HepG2 (cell line): ENCODE measurements at places on chromosomes 6 and 20. TPM values are rescaled to one million over a fixed set of nuclear protein-coding genes. Genes with fewer than 3 reads are reported as not detected.

HUS1B gene
- polyA plus RNA-seq = 0.18 TPM in 1 of 2 replicates, not detected in the other

VIP gene
- not detected in 2 replicates for polyA plus RNA-seq

SSTR4 gene
- polyA plus RNA-seq = not detected in 2 replicates

RIPOR2 gene
- polyA plus RNA-seq = 0.05 and 0.16 TPM in 2 replicates

DEF6 gene
- polyA plus RNA-seq = 5.2 and 7.4 TPM in 2 replicates

TRIM40 gene
- polyA plus RNA-seq = 0.58 and 0.88 TPM in 2 replicates

B3GAT2 gene
- 0.01 TPM in 2 replicates for polyA plus RNA-seq

PARD6B gene
- polyA plus RNA-seq = 6.0 and 6.9 TPM in 2 replicates

FAM209B gene
- polyA plus RNA-seq = 0.10 and 0.42 TPM in 2 replicates

TSHZ2 gene
- 0.01 and 0.13 TPM in 2 replicates for polyA plus RNA-seq

DNA sequence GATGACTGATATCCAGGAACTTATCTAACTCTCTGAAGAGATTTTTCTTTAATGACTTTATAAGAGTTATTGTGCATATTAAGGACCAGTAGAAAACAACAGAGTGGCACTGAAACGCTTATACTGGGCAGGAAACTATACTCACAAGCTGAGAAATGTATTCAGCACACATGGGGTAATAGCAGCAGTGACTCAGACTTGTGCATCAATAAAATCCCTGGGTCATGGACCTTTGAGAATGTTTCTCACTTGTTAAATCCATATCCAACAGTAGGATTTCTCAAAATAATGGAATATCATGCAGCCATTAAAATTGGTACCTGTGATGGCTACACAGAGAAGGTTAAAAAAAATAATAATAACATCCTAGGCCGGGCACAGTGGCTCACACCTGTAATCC, 219.5 kb downstream of the BTBD9 start:
- no peak for DNase-seq

GRCh38 chr6:88910922-88911778, 52.3 kb downstream of the RNGTT start:
- no peak for DNase-seq

GRCh38 chr6:144150710-144151657, 667 bp downstream of the STX11 start:
- no peak for DNase-seq

DNA sequence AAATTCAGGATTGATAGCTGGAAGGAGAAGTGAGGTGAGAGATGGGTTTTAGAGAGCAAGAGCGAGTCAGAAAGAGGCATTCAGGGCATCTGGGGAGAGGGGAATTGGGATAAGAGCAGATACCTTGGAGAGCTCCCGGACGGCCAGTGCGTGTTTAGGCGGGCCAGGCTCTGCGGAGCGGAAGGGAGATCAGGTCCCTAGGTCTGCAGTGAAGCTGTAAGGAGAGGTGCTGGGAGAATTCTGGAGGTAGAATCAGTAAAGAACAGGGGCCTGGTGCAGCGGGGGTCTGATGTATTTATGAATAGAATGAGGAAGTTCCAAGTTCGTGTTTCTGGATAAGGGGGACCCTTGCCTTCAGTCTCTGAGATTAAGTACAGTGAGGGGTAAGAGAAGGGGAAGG, 47.4 kb upstream of the FAM83D start:
- peak; percentile 28 for DNase-seq

DNA sequence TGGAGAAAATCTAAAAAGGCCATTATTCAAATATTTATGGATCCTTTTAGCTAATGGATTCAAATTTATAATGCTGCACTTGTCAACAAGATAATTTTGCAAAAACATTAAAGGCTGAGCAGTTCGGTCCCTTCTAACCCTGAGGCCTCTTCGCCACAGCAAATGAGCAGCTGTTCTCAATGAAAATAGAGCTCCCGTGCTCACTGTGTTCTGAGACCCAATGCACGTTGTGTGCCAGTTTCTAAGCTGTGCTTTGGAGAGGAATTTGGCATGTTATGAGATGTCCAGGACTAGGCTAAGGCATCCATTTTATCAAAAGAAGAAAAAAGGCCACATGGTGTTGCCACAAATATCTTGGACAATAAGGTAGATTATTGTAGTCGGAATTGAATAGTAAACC, 220.1 kb upstream of the TSHZ2 start:
- DNase-seq = no peak

- no peak for DNase-seq
These were observed 82.1 kb downstream of the ADAT2 start for GRCh38 chr6:143368426-143368825.

- no peak for DNase-seq
These were observed 43.4 kb upstream of the PIM1 start for GRCh38 chr6:37126493-37126958.

GRCh38 chr6:30006170-30007131, 54.6 kb upstream of the POLR1H start:
- no peak for DNase-seq

DNA sequence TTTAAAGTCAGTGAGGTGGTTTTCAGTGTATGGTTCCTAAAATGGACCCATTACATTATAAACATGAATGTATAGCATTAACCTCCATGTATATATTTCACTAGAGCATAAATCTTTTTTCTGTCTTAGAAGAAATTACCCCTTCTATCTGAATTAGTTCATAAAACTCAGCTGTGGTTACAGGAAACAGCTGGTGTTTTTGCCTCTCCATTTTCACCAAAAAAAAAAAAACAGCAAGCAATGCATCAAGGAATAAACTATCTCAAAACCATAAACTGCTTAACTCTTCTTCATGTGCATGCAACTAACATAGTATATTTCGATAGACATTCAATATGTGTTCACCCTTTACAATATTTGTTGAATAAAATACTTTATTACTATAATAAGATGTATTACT, 40.2 kb downstream of the MOXD1 start:
- no peak for DNase-seq

GRCh38 chr20:46308258-46309157, at the start of gene CDH22:
CDH22 (minus strand) TSS chr20:46308498; CDS start chr20:46251294, 57,204 bp downstream.
- peak; percentile 48 for DNase-seq

DNA sequence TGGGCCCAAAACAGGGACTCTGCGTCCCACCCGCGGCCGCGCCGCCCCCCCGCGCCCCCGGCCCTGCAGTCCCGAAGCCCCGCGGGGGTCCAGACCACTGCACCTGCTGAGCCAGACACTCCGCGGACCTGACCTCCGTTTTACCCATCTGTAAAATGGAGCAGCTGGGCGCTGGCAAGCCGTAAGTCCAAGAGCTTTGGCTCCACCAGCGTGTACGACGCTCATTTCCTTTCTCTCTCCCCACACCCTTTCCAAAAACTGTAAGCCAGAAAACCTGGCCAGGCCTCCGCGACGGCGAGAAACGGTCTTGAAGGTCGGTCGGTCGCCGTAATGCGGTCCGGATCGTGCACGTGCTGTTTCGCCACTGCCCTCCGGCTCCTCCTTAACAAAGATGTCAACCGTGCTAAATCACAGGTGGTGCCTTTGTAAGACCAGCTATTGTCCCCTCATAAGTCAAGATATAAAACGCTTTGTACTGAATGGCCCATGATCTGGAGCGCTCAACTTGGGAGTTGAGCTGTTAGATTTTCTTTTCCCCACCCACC, 7.8 kb upstream of the NR2E1 start:
- no peak for DNase-seq

DNA sequence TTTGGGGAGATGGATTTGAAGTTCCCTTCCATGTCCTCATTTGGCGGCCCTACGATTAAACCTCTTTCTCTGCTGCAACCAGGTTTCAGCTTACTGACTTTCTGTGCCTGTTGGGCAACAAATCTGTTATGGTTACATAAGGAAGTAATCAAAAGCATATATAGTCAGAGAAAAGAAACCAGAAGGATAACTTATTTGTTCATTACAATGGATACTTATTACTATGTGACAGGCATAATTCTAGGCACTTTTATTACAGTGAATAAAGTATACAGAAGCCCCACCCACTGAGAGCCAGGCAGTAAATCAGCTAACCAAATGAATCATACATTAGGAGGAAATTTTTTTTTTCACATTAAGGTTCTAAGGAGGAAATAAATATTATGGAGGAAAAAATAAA, 9.6 kb upstream of the TRIM31 start:
- DNase-seq = no peak

- no peak for DNase-seq
These were observed 611.9 kb upstream of the MAP3K7 start for GRCh38 chr6:91198588-91199255.

DNA sequence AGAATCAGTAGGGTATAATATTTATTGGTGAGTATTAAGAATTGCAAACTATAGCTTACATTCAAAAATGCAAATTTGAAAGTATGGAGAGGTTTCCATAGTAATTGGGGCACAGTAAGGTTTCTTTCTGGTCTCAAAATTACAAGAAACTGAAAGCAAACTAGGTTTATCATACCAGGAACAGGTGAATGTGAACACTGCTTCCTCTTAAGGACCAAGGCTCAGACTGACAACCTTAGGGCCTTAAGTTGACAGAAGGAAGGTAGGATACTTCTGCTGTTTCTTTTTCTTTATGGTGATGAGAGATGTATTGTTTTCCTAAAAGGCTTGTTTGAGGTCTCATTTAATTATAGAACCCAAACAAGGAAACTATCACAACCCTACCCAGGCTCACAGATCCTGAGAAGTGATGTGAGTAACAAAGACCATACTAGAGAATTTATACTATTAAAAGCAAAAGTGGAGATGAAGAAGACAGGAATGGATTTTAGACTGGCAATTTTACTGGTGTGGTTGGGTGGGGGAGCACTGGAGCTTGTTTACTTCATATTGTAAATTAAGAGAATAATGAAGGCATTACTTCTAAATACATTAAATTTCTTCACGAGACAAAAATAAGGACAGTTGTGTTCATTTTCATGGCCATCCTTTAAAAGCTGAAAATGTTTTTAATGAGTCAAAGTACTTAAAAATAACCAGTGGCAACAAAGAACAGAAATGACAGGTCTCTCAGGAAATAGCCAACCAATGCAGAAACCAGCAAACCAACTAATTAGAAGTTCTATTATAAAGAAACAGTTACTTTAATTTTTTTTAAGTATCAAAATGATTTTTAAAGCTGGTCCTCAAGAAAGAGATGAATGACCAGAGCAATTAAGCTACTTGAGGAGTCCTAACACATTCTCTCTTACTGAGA, 21.3 kb downstream of the STAU1 start:
- DNase-seq = no peak

- DNase-seq = no peak
These were observed 10.4 kb upstream of the RNF182 start for GRCh38 chr6:13914351-13914750.

- DNase-seq = no peak
These were observed 35.9 kb downstream of the HLA-DRA start for GRCh38 chr6:32475392-32476206.

- no peak for DNase-seq
These were observed 84.5 kb upstream of the RIN2 start for GRCh38 chr20:19673575-19673974.

DNA sequence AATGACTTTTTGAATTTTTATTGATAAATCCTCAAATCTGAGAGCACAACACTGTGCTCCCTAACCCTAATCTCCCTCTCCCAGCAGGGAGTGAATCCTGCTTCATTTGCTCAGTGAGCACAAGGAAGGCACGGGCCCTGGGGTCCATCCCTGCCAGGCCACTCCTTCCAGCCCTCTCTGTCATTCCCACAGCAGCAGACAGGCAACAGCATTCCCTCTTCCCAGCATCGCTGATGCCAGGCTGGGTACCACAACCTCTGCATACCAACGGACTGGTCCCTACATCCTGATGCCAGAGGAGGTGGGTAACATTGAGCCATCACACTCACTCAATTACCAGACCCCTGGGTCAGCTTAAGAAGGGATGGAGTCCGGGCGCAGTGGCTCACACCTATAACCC, 34.2 kb downstream of the MRPL14 start:
- DNase-seq = no peak

DNA sequence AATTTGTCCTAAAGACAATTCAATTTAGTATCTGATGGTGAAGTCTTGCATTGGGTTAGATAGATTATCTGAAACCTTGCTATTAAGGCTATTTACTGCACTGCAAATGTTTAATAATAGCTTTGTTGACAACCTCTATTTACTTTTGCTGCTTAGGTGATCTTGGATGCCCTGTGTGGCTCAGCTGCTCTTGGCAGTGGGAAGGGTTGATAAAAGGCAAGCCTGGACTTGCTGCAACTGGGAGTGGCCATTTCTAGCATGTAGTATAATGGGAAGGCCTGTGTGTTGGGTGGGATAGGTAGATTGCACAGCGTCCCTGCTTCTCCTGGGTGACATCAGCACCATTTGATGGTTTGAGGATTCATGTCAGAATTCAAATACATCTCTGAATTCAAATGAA, 49.1 kb downstream of the ARMC2 start:
- no peak for DNase-seq

GRCh38 chr20:6626805-6627204, 140.7 kb upstream of the BMP2 start:
- peak; percentile 18 for DNase-seq

DNA sequence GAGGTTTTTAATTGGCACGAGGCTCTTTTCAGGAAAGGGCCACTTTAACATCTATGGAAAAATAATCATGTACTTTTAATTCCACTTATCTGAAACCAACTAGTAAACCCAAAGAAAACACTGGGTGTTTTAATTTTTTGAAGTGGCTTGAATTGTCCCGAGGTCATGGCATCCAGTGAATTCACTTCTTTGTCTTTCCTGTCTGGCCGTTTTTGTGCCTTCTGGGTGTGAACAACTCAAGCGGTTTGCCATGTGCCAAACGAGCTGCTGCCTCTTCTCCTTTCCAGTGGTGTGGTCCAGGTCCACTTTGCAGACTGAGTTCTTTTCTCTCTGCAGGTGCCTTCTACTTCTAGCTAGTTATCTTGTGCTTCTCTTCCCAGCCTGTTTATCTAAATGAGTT, 117.5 kb downstream of the PLCB4 start:
- DNase-seq = no peak

- no peak for DNase-seq
These were observed 13.9 kb downstream of the RPS10 start for GRCh38 chr6:34412016-34412415.

- peak; percentile 17 for DNase-seq
These were observed 479.0 kb upstream of the CITED2 start for GRCh38 chr6:139853302-139853992.

DNA sequence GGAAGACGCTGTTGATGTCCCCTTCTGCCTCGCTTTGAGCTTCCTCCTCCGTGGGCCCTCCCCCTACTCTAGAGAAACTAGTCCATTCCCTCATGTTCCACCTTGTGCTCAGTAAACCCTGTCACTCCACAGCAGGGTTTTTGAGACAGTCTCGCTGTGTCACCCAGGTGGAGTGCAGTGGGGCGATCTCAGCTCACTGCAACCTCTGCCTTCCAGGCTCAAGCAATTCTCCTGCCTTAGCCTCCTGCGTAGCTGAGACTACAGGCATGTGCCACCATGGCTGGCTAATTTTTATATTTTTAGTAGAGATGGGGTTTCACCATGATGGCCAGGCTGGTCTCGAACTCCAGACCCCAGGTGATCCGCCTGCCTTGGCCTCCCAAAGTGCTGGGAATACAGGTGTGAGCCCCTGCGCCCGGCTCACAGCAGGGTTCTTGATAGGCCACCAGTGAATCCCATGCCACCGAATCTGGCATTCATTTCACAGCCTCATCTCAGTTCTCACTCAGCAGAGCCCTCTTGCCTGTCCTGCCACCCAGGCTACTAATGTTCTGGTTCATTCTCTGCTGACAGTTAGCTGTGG, 36.0 kb downstream of the PANK2 start:
- DNase-seq = no peak
